ENCODE measurements at places on chromosomes 12 and 14.

DNA sequence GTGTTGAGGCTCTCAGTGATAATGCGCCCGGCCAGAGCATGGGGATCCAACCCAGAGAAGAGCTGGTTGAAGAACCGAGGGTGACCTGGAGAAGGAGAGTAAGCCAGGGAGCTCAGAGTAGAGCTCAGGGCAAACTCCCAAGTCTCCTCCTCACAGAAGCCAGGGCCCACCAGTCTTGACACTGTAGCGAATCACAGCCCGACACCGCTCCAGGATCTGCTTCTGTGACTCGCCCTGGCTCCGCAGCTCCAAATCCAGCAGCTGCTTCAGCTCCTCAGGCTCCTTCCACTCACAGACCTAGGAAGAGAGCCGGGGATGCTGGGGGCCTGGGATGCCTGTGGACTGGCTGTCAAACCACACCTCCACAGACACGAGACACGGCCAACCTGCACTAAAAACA lies 8.2 kb upstream of the ZNF740 start:
- DNase-seq, result no peak

GRCh38 chr14:101028971-101029667 lies 125.6 kb upstream of the RTL1 start:
- no peak for DNase-seq

DNA sequence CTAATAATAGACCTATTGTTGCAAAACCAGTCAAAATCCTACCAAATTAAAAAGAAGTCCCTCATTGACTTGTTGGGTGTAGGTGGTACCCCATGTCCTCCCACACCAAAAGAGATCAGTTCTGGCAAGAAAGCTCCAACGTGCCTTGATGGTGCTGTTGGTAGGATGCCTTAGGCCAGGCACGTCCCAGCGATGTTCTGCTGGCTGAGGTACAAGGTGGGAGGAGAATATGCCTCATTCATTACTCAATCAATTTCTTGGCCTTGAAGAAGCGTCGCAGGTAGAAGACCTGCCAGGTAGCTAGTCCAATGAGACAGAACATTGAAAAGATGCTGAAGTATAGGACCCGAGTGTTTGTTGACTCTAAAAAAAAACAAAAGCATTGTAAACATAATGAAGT lies 7.8 kb upstream of the NEK9 start:
- no peak for DNase-seq

- DNase-seq, result no peak
Observed at GRCh38 chr12:68483592-68484383, 126.9 kb upstream of the RAP1B start.

GRCh38 chr12:9341260-9341585 lies 133.0 kb upstream of the PZP start:
- DNase-seq, result no peak
